ENCODE measurements at places on chromosomes 2 and 18. TPM values are rescaled to one million over a fixed set of nuclear protein-coding genes. Genes with fewer than 3 reads are reported as not detected.

The OST4 gene
- total RNA-seq, result 339 TPM

The TUBA3E gene
- total RNA-seq, result 1.2 TPM

The NEURL3 gene
- not detected for total RNA-seq

The SPC25 gene
- total RNA-seq, result 0.24 TPM

The LYPD1 gene
- total RNA-seq, result 3.3 TPM

The CDK5R2 gene
- total RNA-seq, result not detected

The HSBP1L1 gene
- total RNA-seq, result 7.9 TPM

The FAM98A gene
- 86.8 TPM for total RNA-seq

The RBBP8 gene
- total RNA-seq, result 7.2 TPM

The WDCP gene
- 4.4 TPM for total RNA-seq

The DUSP2 gene
- total RNA-seq, result 1.3 TPM

The RAB6C gene
- total RNA-seq, result not detected
